Progenitor cell of endocrine pancreas (in vitro differentiated cells): ENCODE measurements at places on chromosomes 3 and 15. TPM values are rescaled to one million over a fixed set of nuclear protein-coding genes. Genes with fewer than 3 reads are reported as not detected.

The GOLGA6D gene
- total RNA-seq, result 0.13 TPM in 1 of 2 replicates, not detected in the other

The OCA2 gene
- total RNA-seq, result 0.78 and 0.79 TPM in 2 replicates

The FEM1B gene
- total RNA-seq, result 45.9 and 50.5 TPM in 2 replicates

The PLSCR4 gene
- total RNA-seq, result 9.2 and 10.2 TPM in 2 replicates

The SLC24A1 gene
- total RNA-seq, result 9.6 and 10.3 TPM in 2 replicates

The STX19 gene
- total RNA-seq, result not detected in 2 replicates

GRCh38 chr3:44989636-44990373 lies 13.8 kb downstream of the EXOSC7 start:
- H3K36me3 ChIP-seq, result peaks cover 20% of the 10 kb centered on the region
- DNase-seq, result no peak
- H3K4me3 ChIP-seq, result no peak overlapping the region
- no peaks in the 10 kb centered on the region for H3K27me3 ChIP-seq

DNA sequence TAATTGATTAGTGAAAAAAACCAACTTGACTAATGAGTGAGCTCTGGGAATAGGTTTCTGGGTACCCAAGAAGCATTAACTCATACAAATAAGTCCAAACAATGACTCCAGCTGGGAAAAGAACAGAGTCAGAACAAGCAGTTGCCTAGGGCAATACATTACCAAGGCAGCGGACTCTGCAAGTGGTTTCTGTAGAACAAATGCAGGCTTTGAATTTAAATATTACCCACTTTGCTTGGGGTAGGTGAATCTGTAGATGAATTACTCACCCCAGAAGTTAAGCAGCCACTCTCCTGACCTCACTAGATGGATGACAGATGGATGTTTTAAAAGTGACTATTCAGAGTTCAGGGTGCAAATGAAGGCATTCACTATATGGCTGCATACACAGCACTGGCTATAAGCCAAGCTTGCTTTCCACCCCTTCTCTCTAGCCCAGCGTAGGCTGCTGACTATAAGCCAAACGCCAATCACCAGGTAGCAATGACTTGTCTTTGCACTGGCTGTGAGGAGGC lies 73.1 kb upstream of the BHLHE40 start:
- no peak overlapping the region for H3K27ac ChIP-seq
- no peaks in the 10 kb centered on the region for H3K36me3 ChIP-seq
- DNase-seq, result no peak
- peaks cover 17% of the 10 kb centered on the region for H3K4me1 ChIP-seq
- no peak overlapping the region for H3K4me3 ChIP-seq

GRCh38 chr3:101954936-101955335 lies 105.6 kb downstream of the NFKBIZ start:
- peaks cover 8% of the 10 kb centered on the region for H3K4me1 ChIP-seq
- no peaks in the 10 kb centered on the region for H3K27me3 ChIP-seq
- H3K36me3 ChIP-seq, result no peaks in the 10 kb centered on the region
- no peak for DNase-seq
- H3K27ac ChIP-seq, result no peak overlapping the region

GRCh38 chr3:137568880-137569279 lies 195.2 kb upstream of the SOX14 start:
- peaks cover 19% of the 10 kb centered on the region for H3K27me3 ChIP-seq
- no peak for DNase-seq
- H3K4me3 ChIP-seq, result no peak overlapping the region
- no peak overlapping the region for H3K27ac ChIP-seq
- H3K36me3 ChIP-seq, result no peaks in the 10 kb centered on the region

GRCh38 chr15:47929138-47929803 lies 191.5 kb upstream of the SLC24A5 start:
- DNase-seq, result no peak
- peaks cover 2% of the 10 kb centered on the region for H3K27me3 ChIP-seq
- no peak overlapping the region for H3K4me3 ChIP-seq
- no peak overlapping the region for H3K27ac ChIP-seq

GRCh38 chr3:4895838-4896237 lies 83.4 kb upstream of the BHLHE40 start:
- H3K4me3 ChIP-seq, result no peak overlapping the region
- no peaks in the 10 kb centered on the region for H3K36me3 ChIP-seq
- no peak overlapping the region for H3K27ac ChIP-seq
- H3K4me1 ChIP-seq, result peaks cover 2% of the 10 kb centered on the region

GRCh38 chr3:193828477-193828876 lies 235.5 kb downstream of the OPA1 start:
- H3K4me3 ChIP-seq, result no peak overlapping the region
- peaks cover 33% of the 10 kb centered on the region for H3K4me1 ChIP-seq
- no peaks in the 10 kb centered on the region for H3K27me3 ChIP-seq
- no peak for DNase-seq

GRCh38 chr3:54599716-54600115 lies 328.1 kb downstream of the LRTM1 start:
- H3K27ac ChIP-seq, result no peak overlapping the region
- H3K36me3 ChIP-seq, result no peaks in the 10 kb centered on the region
- DNase-seq, result no peak

DNA sequence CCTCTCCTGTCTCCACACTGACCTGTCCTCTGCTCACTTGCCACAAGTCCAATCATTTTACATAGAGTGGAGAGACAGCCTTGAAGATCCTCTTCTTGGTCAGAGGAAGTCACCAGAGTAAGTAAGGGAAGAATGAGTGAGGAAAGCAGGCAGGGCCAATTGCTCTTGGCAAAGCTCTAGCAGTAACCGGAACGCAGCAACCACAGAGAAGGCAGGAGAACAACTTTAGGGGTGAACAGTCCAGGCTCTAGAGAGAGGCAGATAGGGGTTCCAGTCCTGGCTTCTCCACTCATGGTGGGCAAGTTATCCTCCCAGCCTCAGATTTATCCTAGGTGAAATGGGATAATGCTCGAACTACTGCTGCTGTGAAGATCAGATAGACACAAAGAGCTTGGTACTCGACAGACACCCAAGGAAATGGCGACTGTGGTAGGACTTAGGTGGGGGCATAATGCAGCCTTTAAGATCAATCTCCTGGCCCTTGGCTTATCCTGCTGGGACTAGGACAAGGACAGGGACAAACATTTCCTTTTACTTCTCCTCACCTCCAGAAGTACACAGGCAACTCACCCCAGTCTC lies 1.2 kb upstream of the ADAMTSL3 start:
- no peak overlapping the region for H3K27ac ChIP-seq
- DNase-seq, result no peak
- H3K36me3 ChIP-seq, result no peaks in the 10 kb centered on the region

DNA sequence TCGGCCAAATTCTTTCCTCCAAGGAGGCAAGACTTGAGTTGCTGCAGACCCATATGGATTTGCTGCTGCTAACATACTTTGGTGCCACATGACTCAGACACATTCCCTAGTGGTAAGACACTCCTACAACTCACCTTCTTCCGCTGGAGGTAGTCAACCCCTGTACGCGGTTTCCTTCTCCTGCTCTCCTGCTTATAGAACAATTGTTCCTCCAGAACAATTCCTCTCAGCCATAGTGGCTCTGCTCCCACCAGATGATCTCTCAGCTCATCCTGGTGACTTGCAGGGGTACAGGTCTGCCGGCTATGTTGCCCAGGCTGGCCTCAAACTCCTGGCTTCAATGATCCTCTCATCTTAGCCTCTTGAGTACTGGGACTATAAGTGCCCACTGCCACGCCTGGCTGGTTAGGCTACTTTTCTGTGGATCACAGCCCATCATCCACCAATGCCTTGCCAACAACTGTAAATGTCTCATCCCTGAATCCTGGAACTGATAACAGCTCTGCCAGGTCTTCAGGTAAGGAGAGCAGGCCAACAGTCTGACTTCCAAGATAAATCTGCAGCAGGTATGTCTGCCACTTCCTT lies 2.4 kb upstream of the CXCR6 start:
- no peak for DNase-seq
- H3K4me3 ChIP-seq, result no peak overlapping the region
- peak overlapping the region; percentile 12 for H3K27ac ChIP-seq
- peaks cover 6% of the 10 kb centered on the region for H3K36me3 ChIP-seq
- peaks cover 15% of the 10 kb centered on the region for H3K4me1 ChIP-seq

DNA sequence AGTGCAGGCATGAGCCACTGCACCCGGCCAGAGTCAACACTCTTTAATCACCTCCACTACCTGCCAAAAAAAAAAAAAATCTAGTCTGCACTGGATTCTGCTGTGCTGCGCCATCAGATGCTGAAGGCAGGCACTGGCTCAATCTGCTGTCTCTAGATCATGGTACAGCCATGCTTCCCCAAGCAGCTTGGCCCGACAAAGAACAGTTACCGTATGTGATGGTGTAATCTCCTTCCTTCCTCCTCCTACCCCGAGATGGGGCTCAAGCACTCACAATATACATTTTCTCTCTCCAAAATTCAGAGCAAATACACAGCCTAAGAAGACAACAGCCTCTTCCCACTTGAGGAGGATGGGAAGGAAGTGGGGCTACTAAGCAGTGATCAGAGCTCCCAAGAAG lies 45.1 kb downstream of the DAPK2 start:
- H3K27me3 ChIP-seq, result peaks cover 5% of the 10 kb centered on the region
- H3K27ac ChIP-seq, result no peak overlapping the region
- H3K36me3 ChIP-seq, result no peaks in the 10 kb centered on the region
- H3K4me1 ChIP-seq, result peaks cover 11% of the 10 kb centered on the region
- no peak for DNase-seq

GRCh38 chr3:124882816-124883747 lies 4.1 kb downstream of the ITGB5 start:
- peaks cover 6% of the 10 kb centered on the region for H3K27me3 ChIP-seq
- DNase-seq, result no peak
- peaks cover 2% of the 10 kb centered on the region for H3K36me3 ChIP-seq
- H3K4me3 ChIP-seq, result no peak overlapping the region
- H3K27ac ChIP-seq, result no peak overlapping the region
- H3K4me1 ChIP-seq, result peaks cover 20% of the 10 kb centered on the region

DNA sequence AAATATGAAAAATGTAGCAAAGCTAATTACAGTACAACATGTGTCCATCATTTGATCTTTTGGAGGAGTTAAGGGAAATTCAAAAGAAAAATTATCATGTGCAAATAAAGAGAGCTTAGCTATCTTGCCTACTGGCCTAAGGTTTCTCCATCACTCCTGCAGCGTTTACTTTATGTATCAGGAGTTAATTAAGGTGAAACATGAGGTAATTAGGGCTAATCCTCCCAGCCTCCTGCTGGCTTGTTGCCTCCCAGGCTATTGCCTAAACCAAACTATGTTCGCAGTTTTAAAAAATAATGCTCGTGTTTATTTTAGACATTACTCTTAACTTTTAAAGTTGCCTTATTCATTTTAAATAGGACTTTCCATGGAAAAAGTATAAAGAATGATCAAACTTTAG lies 367.5 kb downstream of the ROBO2 start:
- no peaks in the 10 kb centered on the region for H3K36me3 ChIP-seq
- H3K4me3 ChIP-seq, result no peak overlapping the region
- DNase-seq, result no peak
- H3K4me1 ChIP-seq, result peaks cover 5% of the 10 kb centered on the region
